ENCODE measurements at places on chromosomes 3 and 15. TPM values are rescaled to one million over a fixed set of nuclear protein-coding genes. Genes with fewer than 3 reads are reported as not detected.

Gene MINAR1
- total RNA-seq: 0.21 TPM

Gene CYP8B1
- not detected for total RNA-seq

DNA sequence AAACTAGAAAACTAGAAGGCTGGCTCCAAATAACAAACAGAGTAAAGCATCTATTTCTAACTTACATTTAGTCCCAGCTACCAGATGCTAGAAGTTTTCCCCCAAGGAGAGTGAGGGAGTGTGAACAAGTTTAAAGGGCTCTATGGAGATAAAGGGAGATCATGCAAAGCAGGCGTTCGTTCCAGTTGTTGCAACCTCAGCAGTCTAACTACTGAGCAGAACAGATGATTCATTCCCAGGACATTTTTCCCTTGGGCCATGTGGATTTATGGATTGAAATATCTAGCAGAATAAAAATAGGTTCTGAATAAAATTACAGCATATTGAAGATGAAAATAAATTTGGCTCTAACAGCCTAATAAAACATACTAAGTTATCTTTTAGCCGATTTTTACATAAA is 154.8 kb upstream of the TTC14 start:
- no peaks in the 10 kb centered on the region for H3K36me3 ChIP-seq
- no peaks in the 10 kb centered on the region for H3K27me3 ChIP-seq
- H3K27ac ChIP-seq: no peak overlapping the region
- H3K4me3 ChIP-seq: no peak overlapping the region

Gene ACKR2
- total RNA-seq: 59.0 TPM

GRCh38 chr3:14801031-14801430 is 17.7 kb upstream of the FGD5 start:
- H3K4me1 ChIP-seq: no peaks in the 10 kb centered on the region
- DNase-seq: no peak
- no peaks in the 10 kb centered on the region for H3K27me3 ChIP-seq
- no peak overlapping the region for H3K4me3 ChIP-seq
- H3K36me3 ChIP-seq: no peaks in the 10 kb centered on the region

GRCh38 chr15:80850941-80851451 is 71.8 kb downstream of the CEMIP start:
- no peak overlapping the region for H3K27ac ChIP-seq
- no peak overlapping the region for H3K4me3 ChIP-seq
- H3K36me3 ChIP-seq: no peaks in the 10 kb centered on the region
- peaks cover 9% of the 10 kb centered on the region for H3K4me1 ChIP-seq

GRCh38 chr3:40185029-40185695 is 124.3 kb upstream of the EIF1B start:
- no peaks in the 10 kb centered on the region for H3K4me1 ChIP-seq
- H3K4me3 ChIP-seq: no peak overlapping the region
- peaks cover 9% of the 10 kb centered on the region for H3K36me3 ChIP-seq
- DNase-seq: no peak
- H3K27ac ChIP-seq: no peak overlapping the region

All from tibial nerve (tissue), 4 donors.